ENCODE measurements at places on chromosomes 12 and 14.

GRCh38 chr14:64194404-64194803 is 99.8 kb downstream of the ESR2 start:
- DNase-seq = no peak

DNA sequence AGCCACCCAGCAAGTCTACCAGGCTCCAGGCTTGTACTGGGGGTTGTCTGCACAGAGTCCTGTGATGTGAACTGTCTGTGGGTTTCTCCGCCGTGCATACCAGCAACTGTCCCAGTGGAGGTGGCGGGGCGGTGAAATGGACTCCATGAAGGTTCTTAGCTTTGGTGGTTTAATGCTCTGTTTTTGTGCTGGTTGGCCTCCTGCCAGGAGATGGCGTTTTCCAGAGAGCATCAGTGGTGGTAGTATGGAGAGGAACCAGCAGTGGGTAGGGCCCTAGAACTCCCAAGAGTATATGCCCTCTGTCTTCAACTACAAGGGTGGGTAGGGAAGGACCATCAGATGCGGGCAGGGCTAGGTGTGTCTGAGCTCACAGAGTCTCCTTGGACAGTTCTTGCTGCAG is 303.8 kb downstream of the TMEM121 start:
- no peak for DNase-seq

DNA sequence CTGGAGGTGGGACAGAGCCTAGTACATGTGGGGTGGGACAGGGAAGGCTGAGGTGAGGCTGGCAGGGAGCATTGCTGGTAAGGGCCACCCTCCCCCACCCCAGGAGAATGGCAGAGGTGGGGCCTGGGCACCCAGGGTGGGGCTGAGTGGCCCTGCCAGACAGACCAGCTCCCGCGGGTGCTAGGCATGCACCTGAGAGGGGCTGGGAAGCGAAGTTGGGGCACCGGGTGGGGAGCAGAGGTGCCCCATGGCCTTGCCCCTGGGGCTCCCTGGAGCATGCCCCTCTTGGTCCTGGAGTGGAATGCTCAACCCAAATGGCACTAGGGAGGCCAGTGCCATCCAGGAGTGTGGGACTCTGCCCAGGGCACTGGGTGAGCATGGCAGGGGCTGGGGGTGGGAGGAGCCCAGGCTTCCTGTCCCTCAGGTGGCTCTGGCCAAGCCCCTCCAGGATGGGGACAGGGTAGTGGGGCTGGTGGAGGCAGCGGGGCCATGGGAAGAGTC is 1.3 kb downstream of the TNFAIP2 start:
- DNase-seq = no peak

GRCh38 chr12:10197879-10198278 is 14.8 kb upstream of the GABARAPL1 start:
- DNase-seq = no peak

- no peak for DNase-seq
Measured at GRCh38 chr12:32470936-32471470, 71.6 kb downstream of the FGD4 start.

DNA sequence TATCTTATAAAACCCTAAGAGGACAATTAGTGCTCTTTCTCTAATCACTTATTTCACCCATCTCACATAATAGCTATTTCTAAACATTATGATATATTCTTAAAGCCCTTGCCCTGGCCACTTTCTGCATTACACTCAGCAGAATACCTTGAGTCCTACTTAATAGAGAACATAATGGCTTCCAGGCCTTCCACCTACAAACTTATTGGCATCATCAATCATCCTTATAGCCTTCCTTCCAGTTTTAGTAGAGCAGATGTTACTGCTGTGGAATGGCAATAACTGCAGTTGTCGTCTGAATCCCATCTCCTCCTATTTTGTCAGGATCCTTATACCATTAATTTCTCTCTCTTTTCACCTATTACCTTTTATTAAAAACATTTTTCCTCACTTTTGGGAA is 1127.4 kb downstream of the LRFN5 start:
- no peak for DNase-seq

DNA sequence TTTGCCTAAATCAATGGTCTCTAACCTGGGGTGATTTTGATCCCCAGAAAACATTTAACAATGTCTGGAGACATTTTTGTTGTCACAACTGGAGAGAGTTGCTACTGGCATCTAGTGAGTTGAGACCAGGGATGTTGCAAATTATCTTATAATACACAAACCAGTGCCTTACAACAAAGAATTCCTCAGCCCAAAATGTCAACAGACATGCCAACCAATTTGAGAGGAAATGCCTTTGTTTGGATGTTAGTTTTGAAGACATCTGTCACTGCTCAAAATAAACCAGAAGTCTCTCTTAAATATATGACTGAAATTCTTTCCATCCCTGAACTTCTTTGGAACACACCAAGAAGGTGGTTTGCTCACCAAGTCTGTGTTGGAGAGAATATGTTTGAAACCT is 336.9 kb upstream of the ATP2B1 start:
- DNase-seq = no peak

- DNase-seq = no peak
Measured at GRCh38 chr14:95407354-95407753, 87.6 kb upstream of the CLMN start.

GRCh38 chr12:108734200-108734906 is 3.0 kb upstream of the CORO1C start:
- peak; percentile 98 for DNase-seq

- no peak for DNase-seq
Measured at GRCh38 chr12:47087088-47087688, 7.4 kb upstream of the AMIGO2 start.

GRCh38 chr14:104161602-104162367 is 23.4 kb downstream of the KIF26A start:
- DNase-seq = no peak

GRCh38 chr14:105220699-105221597 is 27.4 kb upstream of the BTBD6 start:
- DNase-seq = no peak

- DNase-seq = no peak
Measured at GRCh38 chr12:40117818-40118217, 11.9 kb upstream of the SLC2A13 start.

DNA sequence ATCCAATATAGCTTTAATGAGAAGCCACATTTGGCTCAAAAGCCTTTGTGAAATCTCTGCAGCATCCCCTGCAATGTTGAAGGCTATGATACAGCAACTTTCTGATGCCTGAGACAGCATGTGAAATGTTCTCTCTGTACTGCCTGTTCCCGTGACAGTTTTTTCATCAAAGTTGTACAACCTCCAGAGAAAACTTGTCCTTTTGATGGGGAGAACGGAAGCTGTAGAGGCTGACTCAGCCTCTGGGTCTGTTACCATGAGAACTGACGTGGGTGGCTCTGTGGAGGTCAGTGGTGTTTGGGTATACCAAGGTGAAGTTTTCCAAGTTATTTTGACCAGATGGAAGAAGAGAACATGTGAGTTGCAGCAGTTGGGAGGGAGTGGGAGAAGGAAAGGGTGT is 17.0 kb downstream of the SLC4A8 start:
- no peak for DNase-seq

DNA sequence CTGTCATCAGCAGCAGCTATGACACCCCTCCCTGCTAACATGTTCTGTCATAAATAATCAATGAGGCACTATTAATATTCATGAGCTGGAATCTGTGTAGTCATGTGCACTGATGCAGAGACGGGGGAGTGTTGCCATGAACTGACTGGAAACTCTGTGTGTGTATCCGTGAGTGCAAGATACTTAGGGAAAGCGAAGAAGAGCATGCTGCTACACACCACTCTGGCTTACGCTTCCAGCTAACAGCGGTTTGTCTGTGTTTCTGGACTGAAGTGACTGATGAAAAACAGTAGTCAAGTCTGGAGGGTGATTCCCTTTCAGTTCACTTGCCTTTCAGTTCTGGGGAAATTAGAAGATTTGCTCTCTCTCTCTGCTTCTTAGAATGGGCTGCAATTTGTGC is 249.4 kb downstream of the PDZRN4 start:
- no peak for DNase-seq

GRCh38 chr14:20757965-20758364 is 10.2 kb upstream of the EDDM3B start:
- DNase-seq = no peak

GRCh38 chr12:58615047-58615446 is 305.3 kb downstream of the LRIG3 start:
- DNase-seq = no peak

DNA sequence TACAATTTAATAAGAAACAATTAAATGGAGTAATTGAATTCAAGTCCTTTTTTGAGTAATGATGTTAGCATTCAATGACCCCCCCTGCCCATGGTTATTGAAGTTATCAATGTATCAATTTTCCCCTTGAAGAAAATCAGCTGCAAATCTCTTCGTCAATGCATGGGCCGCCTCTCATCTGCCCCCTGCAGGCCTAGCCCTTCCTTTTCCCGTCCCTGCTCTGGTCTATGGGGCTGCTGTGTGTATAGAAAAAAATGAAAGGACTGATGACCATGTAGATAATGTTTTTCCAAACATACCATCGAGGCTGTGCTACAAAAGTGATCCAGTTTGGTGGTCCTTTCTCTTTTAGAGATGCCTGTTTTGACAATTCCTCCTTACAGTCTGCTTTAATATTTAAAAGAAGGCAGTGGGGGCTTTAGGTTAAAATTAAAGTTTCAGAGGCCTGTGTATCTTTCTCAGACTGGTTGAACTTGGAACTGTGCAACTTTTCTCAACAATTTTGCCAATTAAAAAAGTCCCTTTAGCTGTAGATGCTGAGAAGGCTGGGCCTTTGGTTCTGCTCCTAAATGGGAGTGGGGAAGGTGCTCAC is 98.4 kb downstream of the APAF1 start:
- peak; percentile 19 for DNase-seq

GRCh38 chr12:113439606-113440030 is 17.4 kb downstream of the SDSL start:
- DNase-seq = peak; percentile 37

DNA sequence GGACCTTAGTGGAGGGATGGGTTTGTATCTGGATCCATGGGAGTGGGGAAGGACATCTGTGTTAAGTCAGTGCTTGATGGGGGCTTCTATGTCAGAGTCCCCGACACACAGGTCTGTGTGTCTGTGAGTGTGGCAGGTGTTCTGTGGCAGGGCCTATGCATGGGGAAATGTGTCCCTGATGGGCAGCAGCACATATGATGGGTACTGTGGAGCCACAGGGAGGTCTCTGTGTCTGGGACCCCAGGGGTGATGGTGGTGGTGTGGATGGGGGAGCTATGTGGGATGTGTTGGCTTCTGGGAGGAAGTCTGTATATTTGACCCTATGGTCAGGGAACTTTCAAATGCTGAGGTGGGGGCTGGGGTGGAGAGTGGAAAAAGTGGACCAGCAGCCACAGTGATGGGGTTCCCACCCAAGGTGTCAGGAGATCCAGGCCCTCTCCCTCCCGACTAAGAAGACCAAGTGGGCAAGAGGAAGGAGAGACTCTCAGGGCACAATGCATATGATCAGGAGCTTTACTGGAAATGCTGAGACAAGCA is 16.5 kb downstream of the KRT7 start:
- no peak for DNase-seq

DNA sequence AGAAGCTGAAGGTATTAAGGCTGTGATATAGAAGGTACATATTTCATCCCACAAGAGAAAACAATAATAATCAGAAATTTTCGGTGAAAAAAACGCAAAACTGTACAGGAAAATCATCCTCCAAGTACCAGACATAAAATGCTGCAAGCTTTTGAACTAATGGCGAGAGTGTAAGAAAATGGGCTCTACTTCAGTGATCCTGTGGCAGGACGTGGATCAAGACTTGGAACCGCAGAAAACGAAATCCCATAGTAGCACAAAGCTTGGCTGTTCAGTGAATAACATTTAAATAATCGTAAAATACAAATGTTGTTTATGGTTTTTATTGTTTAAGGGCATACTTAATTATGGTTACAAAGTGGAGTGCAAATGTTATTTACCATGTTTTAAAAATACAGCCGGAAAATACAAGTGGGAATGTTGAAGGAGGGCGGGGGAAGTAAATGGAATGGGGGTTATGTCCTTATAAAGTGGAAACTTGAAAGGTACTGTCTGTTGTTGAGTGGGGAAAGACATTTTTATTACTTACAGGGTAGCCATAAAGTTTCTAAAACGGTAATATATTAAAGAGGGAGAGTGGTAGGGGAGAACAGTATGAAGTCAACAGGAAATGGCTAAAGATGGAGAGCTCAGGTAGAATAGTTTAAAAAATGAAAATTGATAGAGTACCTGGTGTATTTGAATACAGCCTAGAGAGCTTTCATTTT is 1.1 kb downstream of the SMIM10L1 start:
- DNase-seq = peak; percentile 55

- DNase-seq = no peak
Measured at GRCh38 chr14:104953097-104953496, 25.1 kb downstream of the AHNAK2 start.

- no peak for DNase-seq
Measured at GRCh38 chr12:99213047-99213446, 434.5 kb upstream of the GARIN6 start.

- no peak for DNase-seq
Measured at GRCh38 chr12:51326698-51327439, 2.9 kb upstream of the BIN2 start.

DNA sequence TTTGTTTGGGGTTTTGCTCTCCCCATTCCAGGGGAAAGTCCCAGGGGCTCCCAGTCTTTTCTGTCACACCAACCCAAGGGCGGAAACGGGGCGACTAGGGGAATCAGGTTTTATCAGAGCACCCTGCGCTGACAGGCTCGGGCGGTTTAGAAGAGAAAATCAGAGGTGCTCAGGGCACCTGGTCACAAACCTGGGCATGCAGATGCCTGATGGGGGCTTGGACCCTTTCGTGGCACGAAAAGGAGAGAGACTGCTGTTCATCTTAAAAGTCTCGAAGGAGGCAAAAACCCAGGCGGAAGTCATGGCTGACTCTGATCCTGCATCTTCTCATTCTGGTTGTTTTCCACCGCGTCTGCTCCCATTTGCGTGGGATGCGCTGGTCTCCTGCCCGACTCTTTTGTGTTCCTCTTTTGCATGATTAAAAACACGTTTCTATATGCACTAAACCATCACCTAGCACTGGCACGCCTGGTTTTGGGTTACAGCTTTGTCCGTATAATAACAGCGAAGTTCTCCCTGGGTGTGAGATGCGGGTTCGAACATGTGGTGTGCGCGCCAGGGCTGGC is 13.2 kb downstream of the OTX2 start:
- no peak for DNase-seq

- no peak for DNase-seq
Measured at GRCh38 chr12:30640392-30640791, 55.3 kb downstream of the IPO8 start.

DNA sequence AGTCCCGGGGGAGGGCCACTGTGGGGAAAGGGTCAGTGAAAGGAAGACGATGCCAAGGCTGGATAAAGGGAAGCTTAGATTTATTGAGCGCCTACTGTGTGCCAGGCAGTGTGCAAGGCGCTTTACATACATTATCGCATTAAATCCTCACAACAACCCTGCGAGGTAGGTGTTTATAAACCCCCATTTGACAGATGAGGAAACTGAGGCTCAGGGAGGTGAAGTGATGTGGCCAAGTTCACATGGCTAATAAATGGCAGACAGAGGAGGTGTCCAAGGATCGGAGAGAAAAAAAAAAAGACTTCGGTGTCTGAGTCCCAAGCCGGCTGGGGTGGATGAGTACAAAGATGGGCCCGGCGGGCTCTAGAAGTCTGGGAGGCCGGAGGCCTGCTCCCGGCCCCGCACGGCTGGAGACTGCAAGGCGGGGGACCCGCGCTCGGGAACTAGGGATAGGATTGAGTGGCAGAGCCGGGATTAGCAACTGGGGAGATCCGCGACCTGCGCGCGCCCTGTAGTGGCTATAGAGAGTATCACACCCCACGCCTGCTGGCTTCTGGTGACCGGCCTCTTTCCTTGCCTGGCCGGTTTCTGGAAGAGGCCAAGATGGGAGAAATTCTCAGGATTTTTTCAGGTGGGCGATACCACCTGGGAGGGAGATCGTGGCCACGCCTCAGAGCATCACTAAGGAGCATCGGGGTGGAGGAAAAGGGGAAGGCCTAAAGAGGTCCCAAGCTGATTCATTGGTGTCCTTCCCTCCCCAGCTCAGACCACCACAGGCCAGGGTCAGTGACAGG is 3.9 kb downstream of the DDN start:
- peak; percentile 92 for DNase-seq

All from LoVo (cell line).